ENCODE measurements at places on chromosomes 2 and 18.

DNA sequence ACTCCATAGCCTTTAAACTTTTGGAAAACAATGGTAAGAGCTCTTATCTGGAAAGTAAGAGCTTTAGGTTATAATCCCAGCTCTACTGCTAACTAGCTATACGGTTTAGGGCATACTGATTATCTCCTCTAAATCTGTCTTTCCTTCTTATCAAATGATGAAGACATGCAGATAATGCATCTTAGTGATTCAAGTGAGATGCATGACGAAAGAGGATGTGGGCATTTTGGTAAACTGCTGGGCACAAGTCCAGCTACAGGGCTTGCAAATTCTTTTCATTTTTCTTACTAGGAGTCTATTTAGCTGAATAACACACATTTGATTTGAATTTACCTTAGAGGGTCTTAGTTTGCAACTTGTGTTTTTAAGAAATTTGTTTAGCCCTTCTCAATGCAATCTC lies 1604.8 kb upstream of the ZEB2 start:
- DNase-seq = no peak

DNA sequence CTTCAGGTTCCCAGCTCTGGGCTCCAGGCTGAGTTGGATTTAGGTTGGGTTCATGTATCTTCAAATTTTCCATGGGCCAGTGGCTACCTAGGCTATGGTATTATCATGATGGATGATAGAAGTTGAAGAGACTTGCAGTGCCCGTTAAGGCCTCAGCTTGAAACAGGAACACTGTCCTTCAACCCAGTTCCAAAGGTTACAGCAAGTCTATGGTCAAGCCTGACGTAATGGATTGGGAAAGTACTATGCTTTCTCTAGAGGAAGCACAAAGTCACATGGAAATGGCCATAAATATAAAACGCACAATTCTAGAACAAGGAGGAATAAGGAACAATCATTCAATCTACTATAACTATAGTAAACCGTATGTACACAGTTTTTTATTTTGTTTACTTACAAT lies 593.2 kb downstream of the ZEB2 start:
- no peak for DNase-seq

DNA sequence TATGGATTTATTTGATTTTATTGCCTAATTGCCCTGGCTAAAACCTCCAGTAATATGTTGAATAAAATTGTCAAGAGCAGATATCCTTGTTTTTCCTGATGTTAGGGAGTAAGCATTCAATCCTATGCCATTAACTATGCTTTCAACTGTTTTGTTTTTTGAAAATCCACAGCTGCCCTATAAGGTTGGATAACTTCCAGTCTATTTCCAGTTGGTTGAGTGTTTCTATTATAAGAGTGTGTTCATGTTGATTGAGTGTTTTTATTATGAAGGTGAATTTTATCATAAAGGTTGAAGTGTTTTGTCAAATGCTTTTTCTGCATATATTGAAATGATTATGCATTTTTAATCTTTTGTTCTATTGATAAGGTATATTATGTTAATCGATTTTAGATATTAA lies 149.9 kb upstream of the SCN7A start:
- DNase-seq = no peak

DNA sequence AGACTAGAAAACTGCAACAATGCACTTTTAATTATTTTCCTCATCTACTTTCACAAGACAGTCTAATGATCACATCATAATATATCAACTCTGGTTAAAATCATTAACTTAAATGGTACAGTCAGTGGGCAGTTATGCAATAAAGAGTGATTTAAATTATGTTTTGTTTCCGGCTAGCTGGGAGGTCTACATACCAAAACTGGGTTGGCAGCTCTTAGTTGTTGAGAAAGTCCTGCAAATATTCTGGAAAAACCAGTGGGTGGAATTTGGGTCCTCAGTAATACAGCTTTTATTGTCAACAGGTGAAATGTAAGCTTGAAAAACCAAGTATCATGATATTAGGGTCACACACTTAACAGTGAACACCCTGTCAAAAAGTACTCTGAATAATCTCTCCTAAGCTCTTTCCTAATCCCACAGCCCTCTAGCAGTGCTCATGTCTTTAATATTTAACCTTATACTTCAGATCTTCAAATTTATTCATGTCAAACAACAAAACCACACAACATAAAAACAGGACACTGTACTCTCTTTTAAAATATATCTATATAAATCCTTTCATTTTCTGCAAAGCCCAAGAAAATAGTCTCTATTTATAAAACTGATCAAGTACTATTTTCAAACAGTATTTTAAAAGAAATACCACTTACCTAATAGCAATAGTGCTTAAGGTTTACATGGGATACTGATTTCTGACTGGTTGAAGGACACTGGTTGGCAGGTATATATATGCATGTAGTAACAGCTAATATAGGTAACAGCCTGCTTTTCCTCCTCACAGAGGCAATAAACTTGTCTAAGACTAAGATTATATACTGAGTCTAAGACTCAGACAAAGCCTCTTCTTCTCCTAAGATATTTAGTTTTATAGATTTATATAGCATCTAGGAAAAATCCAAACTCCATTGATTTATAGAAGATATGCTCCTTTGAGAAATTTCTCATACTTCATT lies 103.8 kb downstream of the GAREM1 start:
- no peak for DNase-seq

GRCh38 chr2:3604207-3604877 lies 9.4 kb downstream of the COLEC11 start:
- no peak for DNase-seq

GRCh38 chr18:55398858-55399257 lies 189.1 kb downstream of the TCF4 start:
- DNase-seq = no peak

DNA sequence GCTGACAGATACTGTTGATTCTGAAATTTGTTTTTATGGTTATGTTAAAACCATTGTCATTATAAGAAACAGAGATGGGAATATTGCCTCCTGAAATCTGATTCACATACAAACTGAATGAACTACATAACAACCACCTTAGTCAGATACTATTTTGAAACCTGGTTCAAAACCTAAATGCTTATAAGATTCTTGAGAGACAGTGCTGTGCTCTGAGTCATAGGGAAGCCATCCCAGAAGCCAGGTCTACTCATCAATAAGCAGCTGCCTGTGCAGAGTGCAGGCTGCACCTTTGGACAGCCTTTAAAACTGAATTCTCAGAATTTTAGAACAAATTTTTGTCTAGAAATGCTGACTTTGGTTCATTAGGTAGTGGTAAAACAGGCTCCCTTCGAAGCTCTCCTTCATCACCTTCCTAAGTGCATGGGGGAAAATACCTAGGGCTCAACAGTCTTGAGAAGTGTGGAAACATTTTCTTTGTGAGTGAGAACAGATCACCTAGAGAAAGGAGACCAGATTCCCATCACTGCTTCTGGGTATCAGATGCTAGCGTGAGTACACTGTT lies at the start of gene SERPINB7:
TSS of gene SERPINB7 (plus strand) at position 253 of the 565 bp plus-strand sequence. CDS start 6,955 bp downstream, outside the sequence.
- no peak for DNase-seq

DNA sequence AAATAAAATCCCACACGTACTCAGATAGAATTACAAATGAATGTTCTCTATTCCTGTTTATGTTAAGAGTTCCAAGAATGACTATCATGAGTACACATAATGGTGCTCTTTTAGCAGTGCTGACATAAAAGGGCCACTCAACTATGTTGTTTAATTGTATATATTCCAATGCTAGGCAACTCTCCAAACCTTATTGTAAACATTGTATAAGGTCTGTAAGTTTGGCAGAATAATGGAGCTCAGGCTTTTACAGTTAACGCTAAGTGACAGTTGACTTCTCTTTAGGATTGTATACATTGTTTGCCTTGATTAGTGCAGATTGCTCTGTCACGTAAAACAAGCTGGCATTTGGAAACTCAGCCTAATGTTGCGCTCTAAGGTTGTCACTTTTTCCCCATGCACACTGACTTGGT lies 20.8 kb downstream of the RBMS1 start:
- no peak for DNase-seq

DNA sequence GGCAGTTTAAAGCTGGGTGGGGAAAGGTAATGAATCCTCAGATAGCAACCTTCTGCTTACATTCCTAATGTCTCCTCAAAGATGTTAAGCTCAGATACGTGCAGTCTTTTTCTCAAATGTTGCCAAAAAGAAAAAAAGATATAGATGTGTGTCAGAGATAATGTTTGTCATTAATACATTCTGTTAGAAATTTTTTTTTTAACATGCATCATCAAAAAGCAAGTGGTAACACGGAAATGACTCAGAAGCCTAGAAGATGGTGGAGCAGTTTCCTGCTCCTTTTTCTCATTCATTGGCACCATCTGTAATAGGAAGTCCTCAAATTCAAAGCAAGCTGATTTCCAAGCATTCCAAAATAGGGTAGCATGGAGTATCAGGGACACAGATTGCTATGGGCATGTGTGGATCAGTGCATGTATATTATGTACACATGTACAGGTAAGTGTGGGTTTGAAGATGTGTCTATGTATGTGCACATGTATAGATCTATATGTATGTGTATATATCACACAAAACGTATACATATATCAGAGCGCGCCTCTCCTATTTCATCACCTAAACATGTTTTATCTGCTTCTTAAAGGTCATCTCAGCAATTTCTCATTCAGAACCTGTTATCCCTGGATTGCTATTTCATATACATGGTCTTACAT lies 79.9 kb upstream of the ITGB6 start:
- no peak for DNase-seq

DNA sequence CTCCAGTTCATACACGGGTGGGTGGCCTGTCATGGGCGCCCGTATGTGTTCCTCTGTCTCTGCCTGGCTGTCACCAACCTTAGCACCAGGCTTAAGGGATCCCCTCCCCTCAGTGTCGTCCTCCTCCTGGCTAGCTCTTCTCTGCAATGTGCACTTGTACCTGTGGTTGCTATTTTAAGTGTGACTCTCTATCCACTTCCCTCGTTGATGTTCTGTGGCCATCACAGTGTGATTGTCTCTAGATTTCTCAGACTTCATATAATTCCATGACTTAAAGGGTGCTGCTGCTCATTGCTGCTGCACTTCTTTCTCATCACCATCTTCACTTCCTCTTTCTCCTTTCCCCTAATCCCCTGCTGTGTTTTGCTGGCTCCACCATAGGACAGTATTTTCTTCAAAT lies 143.4 kb downstream of the EML6 start:
- no peak for DNase-seq

GRCh38 chr18:32093102-32093511 lies 1.4 kb downstream of the RNF138 start:
- no peak for DNase-seq

GRCh38 chr2:96869822-96870625 lies at the start of gene SEMA4C:
Gene SEMA4C (minus strand): TSS chr2:96870080. CDS start chr2:96867886, 2,194 bp downstream.
- DNase-seq = no peak

GRCh38 chr2:85264471-85264870 lies 63.3 kb downstream of the TGOLN2 start:
- DNase-seq = no peak

GRCh38 chr2:236211296-236211695 lies 43.1 kb upstream of the GBX2 start:
- DNase-seq = no peak

GRCh38 chr2:197090742-197091367 lies 164.3 kb upstream of the PGAP1 start:
- no peak for DNase-seq

- DNase-seq = no peak
Observed at GRCh38 chr2:33633315-33633714, 34.2 kb upstream of the FAM98A start.

DNA sequence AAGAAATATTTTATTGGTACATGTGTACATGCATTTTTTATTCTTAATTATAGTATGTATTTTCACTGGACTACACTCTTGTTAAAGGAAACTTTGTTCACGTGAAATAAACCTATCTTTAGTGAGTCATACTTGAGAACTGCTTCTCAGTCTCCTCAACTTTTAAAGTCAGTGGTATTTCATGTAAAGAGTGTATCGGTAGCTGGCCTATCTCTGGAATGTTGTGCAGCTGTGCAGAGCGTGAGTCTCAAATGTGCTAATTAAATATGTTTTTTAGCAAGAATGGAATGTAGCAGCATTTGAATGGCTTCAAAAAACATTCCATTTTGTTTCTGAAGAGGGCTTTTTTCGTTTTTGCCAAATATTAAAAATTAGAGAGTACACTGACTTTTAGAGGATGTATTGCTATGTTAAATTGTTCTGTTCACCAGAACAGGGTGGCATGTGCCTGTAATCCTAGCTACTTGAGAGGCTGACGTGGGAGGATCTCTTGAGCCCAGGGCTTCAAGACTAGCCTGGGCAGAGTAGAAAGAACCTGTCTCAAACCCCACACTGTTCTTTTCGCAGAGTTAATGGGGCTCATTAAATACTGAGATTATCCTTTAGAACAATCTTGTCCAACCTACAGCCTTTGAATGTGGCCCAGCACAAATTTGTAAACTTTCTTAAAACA lies 14.3 kb downstream of the SPTBN1 start:
- DNase-seq = no peak

DNA sequence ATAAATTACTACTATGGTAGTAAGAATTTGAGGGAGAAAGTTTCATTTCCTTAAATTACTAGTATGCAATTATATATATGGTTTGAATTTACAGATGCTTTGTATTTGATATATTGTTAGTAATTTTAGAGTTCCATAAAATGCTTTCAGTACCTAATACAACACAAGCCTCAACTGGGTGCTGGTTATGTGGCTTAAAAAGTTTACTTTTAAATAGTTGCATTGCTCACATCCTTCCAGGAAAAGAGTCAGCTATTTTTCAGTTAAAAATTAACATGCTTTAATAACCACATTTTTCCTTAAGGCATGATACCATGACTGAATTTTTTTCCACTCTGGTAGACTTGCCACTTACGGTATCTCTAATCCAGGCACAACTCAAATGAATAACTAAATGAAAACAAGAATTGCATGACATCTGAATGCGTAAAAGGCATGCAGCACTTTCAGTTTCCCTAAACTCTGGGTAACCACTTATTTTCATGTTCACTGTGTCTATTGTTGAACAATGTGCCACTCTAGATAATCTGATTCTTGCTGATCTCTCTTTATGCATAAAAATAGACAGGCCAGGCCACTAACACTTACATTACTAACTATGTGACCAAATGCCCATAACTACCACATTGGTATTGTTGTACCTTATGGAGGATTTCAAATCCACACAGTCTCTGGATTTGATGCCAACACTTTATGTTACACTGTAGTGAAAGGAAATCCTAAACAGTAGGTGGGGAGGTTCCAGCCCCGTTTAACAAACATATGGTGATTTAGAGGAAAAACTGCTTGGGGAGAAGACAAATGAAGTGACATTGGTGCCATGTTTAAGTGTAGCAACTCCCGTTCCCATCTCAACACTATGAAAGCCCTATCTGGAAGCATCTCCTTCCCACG lies 35.5 kb upstream of the SLC35F5 start:
- no peak for DNase-seq

- DNase-seq = no peak
Observed at GRCh38 chr2:74244286-74244685, 45.9 kb downstream of the MTHFD2 start.

DNA sequence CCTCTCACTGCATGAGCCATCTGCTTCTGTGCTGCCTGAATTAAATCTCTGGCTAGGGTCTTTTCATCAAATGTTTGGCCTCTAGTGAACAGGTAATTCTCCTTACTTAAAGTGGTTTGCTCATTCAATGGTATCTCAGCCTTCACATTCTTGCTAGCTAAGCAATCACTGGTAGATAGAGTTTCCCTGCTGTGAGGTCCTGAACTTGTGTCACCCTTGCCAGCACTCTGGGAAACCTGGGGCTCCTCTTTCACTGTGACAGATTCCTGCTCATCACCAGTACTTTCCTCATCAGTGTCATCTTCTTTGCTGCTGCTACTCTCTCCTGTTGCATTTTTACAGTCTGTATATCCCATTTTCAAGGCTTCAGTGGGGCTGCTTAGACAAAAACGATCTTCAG lies 69.1 kb upstream of the DTNB start:
- DNase-seq = no peak

All from iPS DF 6.9 (cell line).